Renal pelvis (tissue), 12 donors: ENCODE measurements at places on chromosomes 2 and 18. TPM values are rescaled to one million over a fixed set of nuclear protein-coding genes. Genes with fewer than 3 reads are reported as not detected.

- DNase-seq = no peak
Observed at GRCh38 chr2:98457045-98457696, 12.5 kb downstream of the INPP4A start.

DNA sequence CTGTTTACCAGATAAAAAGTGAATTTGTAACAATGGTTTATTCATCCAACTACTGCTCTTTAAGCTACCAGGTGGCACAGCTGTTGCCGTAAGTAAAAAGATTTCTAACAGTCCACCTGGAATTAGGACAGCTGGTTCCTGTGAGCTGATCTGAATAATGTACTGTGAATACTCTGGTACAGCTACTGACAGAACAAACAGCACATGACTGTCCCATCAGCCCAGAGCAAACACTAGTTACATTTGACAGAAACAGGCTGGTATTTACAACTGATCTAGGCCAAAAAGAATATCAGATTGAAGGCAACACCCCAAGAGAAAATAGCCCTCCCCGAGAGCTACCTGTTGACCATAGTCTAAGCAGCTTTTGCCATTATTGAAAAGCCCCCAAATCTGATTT, 840.4 kb downstream of the CPS1 start:
- no peak for DNase-seq

DNA sequence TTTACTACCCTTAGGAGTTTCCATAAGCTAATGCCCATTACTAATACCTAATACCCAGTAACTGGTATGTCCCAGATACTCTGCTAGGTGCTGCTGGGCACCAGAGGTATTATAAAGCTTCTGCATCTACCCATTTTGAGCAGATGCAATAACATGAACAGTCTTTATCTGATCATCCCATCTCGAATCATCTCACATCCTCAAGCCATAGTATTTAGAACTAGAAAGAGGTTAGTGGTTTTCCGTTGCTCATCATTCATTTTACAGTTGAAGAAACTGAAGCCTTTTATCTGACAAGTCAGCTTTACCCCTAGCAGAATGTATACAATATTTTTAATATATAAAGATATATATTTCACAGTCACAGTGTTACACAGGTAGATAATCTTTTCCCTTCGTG, 99.1 kb upstream of the TCF4 start:
- DNase-seq = no peak

DNA sequence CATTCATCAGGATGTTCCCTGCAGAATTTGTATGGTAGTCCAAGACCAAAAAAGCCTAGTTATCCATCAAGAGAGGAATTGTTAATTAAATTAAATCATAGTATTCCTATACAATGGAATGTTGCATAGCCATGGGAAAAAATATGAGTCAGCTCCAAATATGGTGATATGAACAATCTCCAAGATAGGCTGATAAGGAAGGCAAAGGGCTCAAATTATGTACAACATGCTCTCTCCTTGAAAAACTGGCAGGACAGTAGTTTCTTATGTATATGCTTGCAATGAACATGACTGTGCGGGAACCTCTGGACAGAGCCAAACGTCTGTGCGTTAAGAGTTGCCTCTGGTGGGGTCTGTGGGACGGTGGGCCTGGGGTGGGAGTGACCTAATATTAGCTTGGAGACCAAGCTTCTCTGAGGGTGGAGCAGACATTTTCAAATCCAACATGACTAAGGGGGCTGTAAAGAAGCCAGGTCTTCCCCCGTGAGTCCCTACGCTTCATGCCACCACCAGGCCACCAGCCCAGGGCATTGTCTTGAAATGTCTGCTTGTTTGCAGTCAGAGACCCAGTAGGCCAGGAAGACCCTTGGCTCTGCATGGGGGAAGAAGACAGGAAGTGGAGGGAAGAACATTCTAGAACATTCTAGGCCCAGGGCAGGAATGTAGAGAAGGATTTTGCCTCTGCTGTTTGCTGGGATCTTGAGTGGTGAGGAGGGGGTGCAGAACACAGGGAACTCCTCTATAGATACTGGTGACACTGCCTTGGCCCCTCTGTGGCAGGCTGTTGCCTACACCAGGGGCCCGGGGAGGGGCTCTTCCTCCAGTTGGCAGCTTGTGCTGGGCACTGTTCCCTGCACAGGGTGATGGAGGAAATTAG, 244.0 kb upstream of the HS6ST1 start:
- no peak for DNase-seq

DNA sequence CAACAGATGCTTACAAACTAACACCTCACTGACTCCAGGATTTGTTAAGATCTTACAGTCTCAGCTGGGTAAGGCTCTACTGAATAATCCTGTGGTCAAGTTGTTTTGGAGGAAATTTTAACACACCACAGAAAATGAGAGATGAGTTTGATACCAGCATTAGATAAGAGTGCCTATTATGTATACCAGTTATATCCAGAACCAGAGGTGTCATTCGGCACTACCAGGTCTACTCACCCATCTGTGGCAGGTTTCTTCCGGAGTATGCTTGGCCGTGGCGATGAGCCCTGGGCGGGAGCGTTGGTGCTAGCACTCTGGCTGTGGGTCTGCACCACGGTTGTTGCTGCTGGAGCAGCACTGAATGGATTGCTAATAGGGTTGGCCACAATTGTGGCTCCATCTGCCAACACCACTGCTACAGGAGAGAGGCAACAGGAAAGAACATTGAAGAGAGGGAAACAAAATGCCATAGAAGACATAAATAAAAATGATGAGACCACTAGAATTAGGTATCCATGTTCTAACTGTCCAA, 41.2 kb downstream of the SAP130 start:
- DNase-seq = no peak

DNA sequence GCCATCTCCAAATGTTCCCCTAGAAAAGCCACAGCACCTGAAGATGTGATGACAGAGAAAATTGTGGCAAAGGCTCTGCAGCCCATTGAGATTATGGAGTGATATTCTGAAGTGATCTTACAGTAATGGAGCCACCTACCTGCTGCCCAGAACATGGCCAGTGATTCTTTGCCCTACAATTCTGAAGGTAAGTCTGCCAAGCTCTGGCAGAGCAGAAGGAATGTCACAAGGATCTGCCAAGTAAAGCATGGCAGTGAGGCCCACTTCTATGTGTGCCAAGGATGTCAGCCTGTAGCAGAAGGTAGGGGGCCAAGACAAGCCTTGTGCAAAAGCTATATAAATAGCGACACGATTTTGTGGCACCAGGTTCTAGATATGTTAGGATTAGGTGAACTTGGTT, 155.1 kb downstream of the RND3 start:
- no peak for DNase-seq

DNA sequence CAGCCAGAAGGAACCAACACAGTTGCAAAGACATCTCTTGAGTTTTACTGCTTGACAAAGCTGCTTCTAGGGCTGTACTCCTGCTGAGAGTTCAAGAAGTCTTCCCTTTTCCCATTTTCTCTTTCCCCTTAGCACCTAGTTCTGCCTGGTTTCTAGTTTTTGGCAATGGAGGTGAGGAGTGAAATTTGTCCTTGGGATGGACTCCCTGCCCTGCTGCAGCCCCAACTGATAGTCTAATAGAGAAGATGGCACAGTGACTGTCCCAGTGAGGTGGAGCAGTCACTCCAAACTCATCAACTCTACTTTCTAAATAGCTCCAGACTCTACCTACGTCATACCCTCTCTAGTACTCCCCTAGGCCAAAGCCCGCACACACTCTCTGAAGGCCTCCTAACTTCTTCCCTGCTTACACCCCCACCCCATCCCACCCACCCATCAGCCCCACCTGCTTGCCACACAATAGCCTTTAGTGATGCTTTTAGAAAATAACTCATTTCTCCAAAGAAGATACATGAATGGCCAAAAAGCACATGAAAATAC, 164.4 kb downstream of the DDX1 start:
- DNase-seq = no peak

GRCh38 chr18:75063196-75063595, 145.7 kb downstream of the PTGR3 start:
- DNase-seq = no peak

DNA sequence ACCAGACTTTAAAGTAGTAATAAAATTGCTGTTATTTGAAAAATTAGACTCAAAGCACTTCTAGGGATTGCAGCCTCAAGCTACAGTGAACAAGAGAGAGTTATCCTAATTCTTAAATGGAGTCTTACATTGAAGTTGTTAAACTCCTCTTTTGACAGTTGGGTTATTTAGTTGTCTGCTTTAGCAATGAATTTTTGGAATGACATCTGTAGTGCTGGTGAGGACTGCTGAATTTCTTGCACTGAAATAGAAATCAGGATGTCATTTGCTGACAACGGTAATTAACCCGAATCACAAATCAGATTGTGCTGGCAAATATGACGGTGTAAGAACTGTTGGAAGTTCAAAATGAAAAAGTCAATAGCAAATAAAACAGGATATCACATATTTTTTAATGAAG, 78.0 kb upstream of the LYPD6B start:
- no peak for DNase-seq

DNA sequence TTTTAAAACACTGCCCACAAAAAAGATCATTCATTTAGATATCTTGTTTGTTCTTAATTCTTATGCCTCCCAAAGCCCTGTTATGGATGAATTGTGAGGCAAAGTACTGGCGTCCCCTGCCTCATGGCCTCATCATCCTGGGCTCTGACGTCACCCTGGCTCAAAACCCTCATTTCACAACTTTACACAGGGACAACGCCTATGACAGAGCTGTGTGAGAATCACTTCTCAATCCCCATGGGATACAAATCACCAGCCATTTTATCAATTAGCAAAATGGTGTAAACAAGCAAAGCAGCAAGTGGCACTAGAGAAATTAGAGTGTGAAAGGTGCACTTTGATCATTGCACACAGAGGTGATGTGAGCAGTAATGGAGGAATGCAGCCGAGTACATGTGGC, 16.6 kb downstream of the FHOD3 start:
- DNase-seq = no peak

DNA sequence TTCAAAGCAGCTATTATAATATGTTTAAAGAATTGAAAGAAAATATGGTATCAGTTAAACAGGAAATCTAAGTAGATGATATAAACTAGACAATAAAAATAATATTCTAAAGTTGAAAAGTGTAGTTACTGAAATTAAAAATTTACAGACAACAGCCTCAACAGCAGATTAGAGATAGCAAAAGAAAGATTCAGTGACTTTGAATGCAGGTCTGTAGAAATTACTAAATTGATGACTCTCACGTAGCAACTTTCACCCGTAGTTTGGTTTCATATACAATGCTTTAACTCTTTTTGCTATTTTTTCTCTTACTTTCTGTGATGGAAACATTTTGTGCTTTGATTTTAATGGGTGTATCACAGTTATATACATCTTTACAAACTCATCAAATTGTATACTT, 44.8 kb downstream of the SPAST start:
- no peak for DNase-seq

GRCh38 chr2:190791347-190791975, 89.2 kb upstream of the GLS start:
- peak; percentile 36 for DNase-seq

- DNase-seq = no peak
Observed at GRCh38 chr2:120192280-120192679, 30.9 kb downstream of the TMEM185B start.

GRCh38 chr2:184004289-184004947, 593.9 kb upstream of the ZNF804A start:
- no peak for DNase-seq

Gene SLC5A7
- polyA plus RNA-seq = 0.53 TPM

Gene POLR1B
- polyA plus RNA-seq = 21.0 TPM

Gene PSMA8
- not detected for polyA plus RNA-seq

Gene CABYR
- polyA plus RNA-seq = 7.0 TPM

Gene CFC1
- polyA plus RNA-seq = not detected

Gene HMSD
- 2.6 TPM for polyA plus RNA-seq

Gene CCDC74B
- 14.9 TPM for polyA plus RNA-seq
